ENCODE measurements at places on chromosomes 1 and 21.

- no peak for DNase-seq
Measured at GRCh38 chr1:168180148-168180524, 1.4 kb downstream of the TIPRL start.

- DNase-seq: no peak
Measured at GRCh38 chr1:25668931-25669573, 52.5 kb downstream of the MAN1C1 start.

DNA sequence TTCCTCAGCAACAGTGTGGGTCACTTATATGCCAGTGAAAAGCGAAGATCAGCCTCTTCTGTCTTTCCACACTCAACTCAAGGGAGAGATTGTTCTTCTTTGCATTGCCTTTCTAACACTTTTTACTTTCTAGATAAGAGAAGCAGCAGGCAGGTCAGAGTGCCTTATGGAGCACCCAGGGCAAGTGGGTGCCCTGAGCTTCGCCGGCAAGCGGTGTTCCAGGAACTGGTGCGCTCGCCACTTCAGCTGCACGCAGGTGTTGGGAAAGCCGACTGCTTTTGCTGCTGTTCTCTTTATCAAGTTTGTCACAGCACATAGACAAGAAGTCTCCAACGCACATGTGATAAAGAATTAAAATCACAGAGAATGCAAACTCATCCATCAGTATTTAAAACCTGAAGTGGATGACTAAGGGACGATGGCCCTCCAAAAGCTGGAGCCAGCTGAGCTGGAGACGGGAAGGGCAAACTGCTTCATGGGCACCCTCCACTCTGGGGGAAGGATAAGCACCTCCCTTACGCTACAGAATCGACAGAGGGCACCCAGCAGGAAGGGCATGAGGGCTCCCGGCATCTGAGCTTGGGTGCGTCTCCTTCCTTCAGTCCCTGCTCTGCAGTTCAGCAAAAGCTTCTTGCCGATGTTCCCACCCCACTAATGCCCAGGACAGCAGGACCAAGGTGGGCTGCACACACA lies 20.7 kb downstream of the UBE2G2 start:
- DNase-seq: no peak

DNA sequence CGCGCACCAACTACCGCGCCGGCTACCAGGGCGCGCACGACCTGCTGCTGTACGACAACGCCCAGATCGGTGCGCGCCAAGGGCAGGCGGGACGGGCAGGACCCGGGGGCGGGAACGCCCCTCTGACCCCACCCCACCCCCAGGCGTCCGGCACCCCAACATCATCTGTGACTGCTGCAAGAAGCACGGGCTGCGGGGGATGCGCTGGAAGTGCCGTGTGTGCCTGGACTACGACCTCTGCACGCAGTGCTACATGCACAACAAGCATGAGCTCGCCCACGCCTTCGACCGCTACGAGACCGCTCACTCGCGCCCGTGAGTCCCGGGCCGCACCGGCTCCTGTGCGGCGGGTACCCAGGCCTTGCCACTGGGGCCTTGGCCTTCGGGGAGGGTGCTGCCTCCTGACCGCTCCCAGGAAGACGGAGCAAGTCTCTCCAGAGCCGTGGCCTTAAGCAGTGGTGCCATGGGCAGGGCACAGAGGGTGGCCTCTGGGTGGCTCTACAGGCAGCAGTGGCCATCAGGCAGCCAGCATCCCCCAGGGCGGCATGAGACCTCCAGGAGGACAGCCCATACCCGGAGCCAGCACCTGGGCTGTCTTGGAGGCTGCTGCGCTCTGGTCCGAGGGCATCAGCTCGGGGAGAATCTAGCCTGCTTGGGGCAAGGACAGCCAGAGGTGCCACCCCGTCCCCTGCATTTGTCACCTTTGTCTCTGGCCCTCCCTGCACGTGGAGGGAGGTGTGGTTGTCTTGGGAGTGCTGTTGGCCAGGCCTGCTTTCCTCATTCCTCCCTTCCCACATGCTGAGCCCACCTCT lies 8.1 kb upstream of the MMP23B start:
- DNase-seq: no peak

- DNase-seq: peak; percentile 6
Measured at GRCh38 chr1:182484531-182485257, 34.7 kb downstream of the RGSL1 start.

DNA sequence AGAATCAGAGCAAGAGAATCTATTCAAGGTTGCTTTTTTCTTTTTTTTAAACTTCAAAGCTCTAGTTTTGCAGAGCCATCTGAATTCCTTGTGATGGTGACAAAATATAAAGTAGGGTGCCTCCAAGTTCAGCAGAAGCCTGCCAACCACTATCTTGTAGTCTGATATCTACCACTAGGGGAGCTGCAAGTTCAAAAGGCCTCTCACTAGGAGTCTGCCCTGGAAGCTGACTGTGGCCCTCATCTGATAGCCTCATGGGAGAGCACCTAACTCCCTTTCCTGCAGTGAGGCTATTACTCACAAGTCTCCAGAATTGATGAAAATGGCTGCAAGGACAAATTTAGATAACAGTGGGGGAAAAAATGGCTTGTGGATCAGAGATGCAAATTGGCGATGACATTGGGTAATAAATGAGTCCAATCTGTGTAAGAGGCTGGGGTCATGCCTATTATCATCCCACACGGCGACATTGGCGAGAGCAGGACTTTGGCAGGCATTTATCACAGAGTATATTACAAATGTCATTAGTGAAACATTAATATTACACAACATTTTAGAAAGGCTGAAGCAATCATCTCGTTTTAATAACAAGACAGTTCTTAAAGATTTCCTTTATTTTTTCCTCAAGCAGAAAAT lies 10.7 kb upstream of the ZP4 start:
- DNase-seq: peak; percentile 40

DNA sequence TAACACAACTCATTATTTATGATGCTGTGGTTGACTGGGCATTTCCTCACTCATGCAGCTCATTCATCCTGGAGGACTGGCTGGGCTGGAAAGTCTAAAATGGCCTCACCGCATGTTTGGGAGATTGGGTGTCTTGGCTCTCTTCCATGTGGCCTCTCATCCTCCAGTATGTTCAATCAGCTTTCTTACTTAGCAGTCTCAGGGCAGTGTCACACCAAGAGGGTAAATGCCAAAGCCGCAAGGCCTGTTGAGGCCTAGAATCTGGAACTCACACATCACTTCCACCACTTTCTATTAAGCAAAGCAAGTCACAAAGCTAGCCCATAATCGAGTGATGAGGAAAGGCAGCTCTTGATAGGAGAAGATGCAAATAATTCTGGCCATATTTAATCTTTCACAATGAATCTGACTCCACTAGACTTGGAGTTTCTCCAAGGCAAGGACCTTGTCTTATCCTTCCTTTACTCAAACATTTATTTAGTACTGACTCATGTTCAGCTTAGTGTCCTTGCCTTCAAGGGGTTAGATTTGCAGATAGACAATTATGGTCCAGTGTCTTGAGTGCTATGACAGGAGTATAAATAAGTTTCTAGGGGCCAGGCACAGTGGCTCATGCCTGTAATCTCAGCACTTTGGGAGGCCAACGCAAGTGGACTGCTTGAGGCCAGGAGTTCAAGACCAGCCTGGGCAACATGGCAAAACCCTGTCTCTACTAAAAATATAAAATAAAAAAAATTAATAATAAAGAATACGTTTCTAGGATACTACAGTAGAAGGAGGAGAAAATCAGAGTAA lies 45.1 kb downstream of the TMEM53 start:
- peak; percentile 81 for DNase-seq

- no peak for DNase-seq
Measured at GRCh38 chr1:12172042-12172851, 5.5 kb downstream of the TNFRSF1B start.

- no peak for DNase-seq
Measured at GRCh38 chr1:38025664-38026063, 13.1 kb downstream of the UTP11 start.

DNA sequence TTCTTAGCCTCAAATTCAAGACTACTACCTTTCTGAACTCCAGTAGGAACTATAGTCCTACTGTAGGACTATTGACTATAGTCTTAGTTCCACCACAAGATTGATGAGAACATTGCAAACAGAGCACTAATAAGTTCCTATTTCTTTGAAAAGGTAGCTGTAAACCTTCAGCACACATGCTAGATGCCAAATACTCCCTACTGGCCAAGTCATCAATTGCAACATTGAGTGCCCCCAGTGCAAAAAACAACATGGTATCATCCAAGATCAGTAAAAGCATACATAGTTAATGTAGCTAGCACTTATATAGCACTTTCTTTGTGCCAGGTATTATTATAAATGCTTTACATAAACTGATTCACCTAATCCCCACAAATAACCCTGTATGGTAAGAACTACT lies 99.8 kb downstream of the MRPL39 start:
- no peak for DNase-seq

DNA sequence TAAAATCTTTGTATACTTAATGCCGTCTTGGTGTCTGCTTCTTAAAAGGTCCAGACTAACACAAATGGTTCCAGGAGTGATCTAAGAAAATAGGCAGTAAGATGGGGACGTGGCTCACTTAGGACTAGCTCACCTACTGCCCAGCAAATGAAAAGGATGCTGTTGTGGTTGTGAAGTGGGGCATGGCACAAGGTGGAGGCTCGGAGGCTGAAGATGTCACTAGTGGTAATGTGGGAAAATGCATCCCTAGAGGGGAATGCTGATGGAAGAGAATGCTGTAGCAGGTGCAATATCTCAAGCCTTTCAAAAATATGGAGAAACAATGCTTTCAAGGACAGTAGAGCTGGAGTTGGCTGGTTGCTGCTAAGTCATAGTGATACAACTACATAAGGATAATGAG lies 11.3 kb upstream of the UCK2 start:
- no peak for DNase-seq

DNA sequence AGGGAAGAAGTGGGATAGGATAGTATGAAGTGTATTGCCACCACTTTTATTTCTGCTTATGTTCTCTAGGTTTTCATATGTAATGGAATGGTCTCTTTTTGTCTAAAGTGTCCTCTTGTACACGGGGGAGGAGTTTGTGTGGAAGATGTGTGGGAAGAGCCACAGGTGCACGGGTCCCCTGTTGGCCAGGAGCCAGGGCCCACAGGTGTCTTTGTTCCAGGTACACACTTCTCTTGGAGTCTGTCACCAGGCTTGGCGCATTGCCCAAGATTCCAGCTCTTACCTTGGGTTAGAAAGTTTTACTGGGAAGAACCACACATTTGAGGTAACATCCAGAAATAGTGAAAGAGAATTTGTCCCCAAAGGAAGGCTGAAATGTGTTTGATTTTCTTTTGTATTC lies 10.5 kb downstream of the TENT5C start:
- DNase-seq: no peak

- DNase-seq: no peak
Measured at GRCh38 chr1:111162488-111162880, 22.5 kb downstream of the CEPT1 start.

- DNase-seq: no peak
Measured at GRCh38 chr1:3602375-3602774, 8.9 kb downstream of the MEGF6 start.

GRCh38 chr1:29563092-29563491 lies 326.8 kb downstream of the PTPRU start:
- no peak for DNase-seq

GRCh38 chr21:37055271-37055855 lies 17.5 kb downstream of the PIGP start:
- DNase-seq: no peak

DNA sequence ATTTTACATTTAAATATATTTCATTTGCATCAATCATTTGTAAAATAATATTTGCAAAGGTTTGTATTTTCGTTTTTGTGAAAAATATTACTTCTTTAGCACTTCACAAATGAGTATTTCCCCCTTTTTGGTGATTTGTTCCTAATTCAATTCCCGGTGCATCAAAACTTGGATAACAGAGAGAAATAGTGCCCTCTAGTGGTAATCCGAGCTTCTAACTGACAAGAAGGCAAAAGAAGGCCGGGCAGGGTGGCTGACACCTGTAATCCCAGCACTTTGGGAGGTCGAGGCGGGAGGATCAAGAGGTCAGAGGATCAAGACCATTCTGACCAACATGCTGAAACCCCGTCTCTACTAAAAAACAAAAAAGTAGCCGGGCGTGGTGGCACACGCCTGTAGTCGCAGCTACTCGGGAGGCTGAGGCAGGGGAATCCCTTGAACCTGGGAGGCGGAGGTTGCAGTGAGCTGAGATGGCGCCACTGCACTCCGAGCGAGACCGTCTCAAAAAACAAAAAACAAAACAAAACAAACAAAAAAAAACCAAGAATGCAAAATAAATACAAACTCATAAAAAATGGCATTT lies 137.7 kb downstream of the COL11A1 start:
- DNase-seq: peak; percentile 5

DNA sequence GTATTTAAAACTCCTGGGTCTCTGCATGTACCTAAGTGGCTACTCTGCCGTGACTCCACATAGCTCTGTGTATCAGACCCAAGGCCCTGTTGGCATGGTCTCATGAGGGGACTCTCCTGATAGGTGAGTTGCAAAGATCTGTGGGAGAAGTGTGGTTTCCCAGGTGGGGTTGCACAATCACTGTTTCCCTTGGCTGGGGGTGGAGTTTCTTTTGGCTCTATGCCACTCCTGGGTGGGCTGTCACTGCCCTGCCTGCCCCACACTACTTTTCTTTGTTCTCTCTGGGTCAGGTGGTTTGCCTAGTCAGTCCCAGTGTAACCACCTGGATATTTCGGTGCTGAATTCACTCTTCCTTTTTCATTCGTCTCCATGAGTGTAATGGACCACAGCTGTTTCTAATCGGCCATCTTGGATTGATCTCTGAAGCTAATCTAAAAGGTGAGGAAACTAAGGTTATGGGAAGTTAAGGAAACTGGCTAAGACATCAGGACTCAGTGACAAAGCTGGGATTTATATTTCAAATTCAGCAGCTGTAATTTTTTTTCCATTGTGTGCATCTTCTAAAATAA lies 97.1 kb upstream of the CACYBP start:
- peak; percentile 35 for DNase-seq

- DNase-seq: no peak
Measured at GRCh38 chr1:17574516-17574915, 35.0 kb downstream of the ARHGEF10L start.

DNA sequence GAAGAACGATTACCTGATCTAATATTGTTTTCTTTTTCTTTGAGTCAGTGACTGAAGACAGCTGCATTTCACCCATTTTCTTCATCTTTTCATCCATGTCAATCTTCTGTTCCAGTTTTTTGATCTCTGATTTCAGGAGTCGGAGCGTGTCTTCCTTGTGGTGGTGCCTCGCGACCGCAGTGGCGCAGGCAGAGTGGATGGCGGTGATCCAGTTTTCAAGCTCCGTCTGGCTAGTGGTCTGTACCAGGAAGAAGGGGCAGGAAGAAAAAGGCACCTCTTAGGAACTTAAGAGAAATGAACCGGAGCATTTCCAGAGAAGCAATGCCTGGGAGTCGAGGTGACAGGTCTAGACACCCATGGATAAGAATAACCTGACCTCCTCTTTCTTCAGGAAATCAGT lies 118.3 kb downstream of the TIAM1 start:
- no peak for DNase-seq

- DNase-seq: no peak
Measured at GRCh38 chr1:43797891-43798290, 90.6 kb downstream of the ST3GAL3 start.

- no peak for DNase-seq
Measured at GRCh38 chr1:47873337-47873736, 123.8 kb downstream of the TRABD2B start.

- no peak for DNase-seq
Measured at GRCh38 chr1:206737729-206738201, 32.8 kb upstream of the IL19 start.

- DNase-seq: no peak
Measured at GRCh38 chr1:107897438-107898345, 67.3 kb downstream of the VAV3 start.
